ENCODE measurements at places on chromosomes 13 and 19.

GRCh38 chr19:38808741-38809140 lies 4.0 kb downstream of the LGALS4 start:
- DNase-seq = no peak

DNA sequence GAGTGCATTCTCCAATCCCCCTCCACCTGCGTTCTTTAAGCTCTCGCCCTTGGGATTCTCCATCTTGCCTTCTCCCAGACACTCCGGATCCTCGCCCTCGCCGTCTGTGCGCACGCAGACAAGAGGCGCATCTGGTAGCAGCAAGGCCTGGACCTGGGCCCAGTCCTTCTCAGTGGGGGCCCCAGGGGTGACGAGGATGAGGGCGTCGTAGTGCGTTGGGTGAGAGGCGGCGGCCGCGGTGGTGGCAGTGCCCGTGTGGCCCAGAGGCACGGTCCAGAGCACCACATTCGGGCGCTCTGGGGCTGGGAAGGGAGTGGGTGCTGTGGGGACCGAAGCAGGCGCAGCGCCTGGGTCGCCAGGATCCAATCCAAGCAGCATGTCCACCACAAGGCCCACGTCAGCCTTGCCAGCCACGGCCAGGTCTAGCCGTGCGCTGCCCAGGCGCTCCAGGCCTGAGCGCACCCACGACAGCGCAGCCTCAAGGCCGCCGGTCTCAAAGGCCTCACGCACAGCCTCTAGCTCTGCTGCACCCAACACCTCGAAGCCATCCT lies 3.1 kb downstream of the IRGQ start:
- no peak for DNase-seq

DNA sequence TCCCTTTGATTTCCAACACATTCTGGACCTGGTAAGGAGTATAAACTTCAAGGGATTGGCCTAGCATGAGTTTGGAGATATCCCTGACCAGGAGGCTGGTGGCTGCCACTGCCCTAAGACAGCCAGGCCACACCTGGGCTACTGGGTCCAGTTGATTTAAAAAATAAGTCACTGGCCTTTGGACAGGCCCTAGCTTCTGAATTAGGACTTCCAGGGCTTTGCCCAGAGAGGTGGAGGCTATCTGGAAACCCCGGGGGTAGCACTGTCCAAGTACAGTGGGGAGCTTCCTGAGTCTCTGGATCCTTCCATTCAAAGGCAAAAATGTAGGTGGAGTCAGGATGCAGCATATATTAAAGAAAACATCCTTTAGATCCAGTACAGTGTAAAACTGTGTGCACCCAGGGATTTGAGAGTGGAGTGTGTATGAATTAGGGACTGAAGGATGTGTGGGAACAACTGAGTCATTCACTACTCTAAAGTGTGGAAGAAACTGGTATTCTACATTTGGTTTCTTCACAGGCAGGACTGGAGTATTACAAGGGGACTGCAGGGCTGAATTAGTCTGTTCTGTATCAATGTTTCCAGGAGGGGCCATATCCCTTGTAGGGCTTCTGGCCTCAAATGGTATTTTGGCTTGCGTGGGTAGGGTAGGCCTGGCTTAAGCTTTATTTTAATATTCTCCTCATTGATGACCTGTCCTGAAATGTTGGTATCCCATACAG lies 14.8 kb upstream of the FCGBP start:
- DNase-seq = no peak

DNA sequence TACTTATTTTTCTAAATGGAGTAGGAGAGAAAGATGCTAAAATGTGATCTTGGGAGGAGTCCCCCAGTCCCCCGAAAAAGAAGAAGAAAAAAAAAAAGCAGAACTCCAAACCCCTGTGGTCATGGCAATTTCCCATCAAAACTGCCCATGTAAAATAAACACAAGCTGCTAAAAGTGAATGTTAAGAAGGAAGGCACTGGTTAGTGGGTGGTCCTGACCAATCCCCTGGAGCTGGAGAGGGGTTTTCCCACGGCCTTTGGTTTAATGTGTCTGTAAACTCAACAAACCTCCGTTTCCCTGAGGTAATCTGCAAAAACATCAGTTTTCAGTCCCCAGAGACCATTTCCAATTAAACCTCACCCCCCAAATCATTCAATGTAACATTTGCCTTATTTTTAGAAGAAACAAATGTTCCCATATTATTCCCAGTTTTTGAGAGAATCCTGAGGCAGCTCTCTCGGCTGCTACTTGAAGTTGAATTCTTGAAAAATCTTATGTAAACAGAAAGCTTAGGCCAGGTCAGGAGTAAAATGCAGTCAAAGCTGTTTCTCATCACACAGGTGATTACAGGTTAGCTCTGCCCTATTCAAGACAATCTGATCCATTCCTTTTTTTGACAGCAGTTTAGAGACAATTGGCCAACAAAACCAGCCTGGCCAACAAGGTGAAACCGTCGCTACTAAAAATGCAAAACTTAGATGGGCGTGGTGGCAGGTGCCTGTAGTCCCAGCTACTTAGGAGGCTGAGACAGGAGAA lies 17.0 kb downstream of the RAB3D start:
- no peak for DNase-seq

DNA sequence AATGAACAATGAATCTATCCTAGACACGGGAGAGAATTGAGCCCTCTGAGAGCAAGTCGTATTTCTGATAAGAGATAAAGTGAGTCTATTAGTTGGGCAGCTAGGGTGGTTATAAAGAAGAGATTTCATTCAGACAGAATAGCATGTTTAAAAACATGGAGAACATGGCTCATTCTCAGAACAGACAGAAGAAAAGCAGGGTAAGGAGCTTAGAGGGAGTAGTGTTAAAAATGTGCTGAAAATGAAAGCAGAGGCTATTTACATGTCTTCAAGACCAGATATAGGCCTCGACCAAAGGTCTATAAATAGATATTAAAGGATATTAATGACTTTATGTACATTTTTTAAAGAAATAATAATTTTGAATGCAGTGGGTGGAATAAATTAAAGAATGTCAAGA lies 149.5 kb downstream of the SLITRK1 start:
- DNase-seq = no peak

- no peak for DNase-seq
Measured at GRCh38 chr19:4449022-4449638, 8.5 kb downstream of the UBXN6 start.

- DNase-seq = peak; percentile 64
Measured at GRCh38 chr19:18091217-18091608, 4.5 kb upstream of the IL12RB1 start.

DNA sequence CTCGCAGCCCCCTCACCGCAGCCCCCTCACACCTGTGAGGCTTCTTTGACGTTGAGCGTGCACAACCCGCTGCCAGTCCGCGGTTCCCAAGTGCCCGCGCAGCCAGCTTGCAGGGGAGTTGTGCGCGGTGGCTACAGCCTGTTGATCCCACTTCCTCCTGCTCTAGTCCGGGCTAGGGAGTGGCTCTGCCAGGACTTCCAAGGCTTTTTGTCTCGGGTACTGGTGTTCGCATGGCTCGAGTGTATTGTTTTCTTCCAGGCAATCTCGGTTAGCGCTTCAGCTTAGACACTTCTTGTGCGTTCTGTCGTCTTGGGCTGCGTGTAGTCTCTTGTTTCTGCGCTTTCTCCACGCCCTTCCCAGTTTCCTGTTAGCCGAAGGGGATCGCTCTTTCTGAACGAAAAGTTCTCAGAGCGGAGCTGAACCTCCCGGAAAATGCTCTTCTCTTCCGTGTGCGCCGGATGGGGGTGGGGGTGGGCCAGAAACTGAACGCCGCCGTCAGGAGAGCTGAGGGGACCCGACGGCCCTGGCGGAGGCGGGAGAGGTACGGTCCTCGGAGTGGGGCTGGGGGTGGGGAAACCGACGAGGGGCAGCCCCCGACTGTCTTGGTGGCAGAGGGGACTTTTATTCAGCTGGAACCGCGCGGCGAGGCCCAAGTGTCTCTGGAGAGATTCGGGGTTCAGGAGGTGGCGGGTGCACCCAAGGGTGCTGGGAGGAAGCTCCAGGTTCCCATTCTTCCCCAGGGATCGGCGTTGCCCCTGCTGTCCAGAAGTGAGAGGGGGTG lies 697 bp upstream of the DGKH start:
- peak; percentile 79 for DNase-seq

- DNase-seq = no peak
Measured at GRCh38 chr19:48094129-48094854, 16.3 kb downstream of the PLA2G4C start.

DNA sequence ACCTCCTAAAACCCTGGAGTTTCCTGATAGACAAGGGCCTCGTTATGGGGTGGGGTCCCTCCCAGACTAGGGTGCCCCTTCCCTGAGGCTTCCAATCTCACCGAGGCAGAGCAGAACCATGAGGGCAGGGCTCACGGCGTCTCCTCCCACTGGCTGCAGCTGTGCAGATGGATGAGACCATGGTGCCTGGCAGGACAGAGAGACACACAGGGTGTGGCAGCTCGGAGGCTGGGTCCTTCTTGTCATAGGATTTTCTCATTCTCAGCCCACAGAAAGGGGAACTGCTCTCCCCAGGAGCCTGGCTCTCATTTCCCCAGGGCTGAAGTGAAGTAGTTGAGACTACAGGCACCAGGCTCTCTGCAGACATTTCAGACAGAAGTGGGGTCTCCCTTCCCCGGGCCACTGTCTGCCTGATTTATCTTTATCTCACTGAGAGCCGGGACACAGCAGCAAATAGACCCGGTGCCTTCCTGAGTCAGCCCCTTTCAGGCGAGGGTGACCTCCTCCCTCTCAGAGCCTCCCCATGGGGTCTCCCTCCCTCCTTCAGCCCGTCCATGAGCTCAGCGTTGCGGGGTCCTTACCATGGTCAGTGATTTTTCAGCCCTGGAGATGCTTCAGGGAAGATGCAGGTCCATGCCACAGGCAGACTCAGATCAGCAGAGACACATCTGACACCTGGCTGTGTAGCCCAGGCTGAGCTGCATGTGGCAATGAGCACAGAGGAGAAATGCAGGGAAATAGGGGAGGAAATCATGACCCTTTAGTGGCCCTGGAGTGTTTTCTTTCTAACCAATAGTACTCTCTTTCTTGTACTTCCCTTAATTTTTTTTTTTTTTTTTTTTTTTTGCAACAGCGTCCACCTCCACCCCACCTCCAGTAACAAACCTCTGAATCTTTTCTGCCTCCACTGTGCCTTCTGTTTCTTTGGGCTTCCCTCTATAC lies at the start of gene LILRA5:
TSS of gene LILRA5 (minus strand) at position 731 of the 942 bp plus-strand sequence. CDS start at position 584, 147 bp downstream.
- DNase-seq = no peak

GRCh38 chr19:50322931-50323781 lies 6.0 kb downstream of the KCNC3 start:
- DNase-seq = peak; percentile 7

- DNase-seq = no peak
Measured at GRCh38 chr13:50353651-50354415, 338.6 kb downstream of the KCNRG start.

DNA sequence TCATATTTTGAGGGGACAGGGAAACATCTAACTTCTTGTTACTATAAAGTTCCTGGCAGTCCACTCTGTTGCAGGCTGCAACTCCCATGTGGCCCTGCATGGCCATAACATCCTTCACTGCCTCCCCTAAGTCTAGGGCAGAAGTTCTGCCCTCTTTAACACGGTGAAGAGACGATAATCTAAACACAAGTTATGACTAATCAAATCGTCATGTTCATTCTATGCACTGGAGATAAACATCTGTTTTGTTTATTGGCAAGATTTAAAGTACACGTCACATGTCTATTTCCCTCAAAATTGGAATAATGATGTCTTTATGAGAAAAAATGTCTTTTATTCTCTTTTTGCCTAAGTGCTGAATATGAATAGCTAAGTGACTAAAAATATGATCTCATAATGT lies 1629.4 kb downstream of the PCDH9 start:
- DNase-seq = no peak
